ENCODE measurements at places on chromosomes 6 and 20.
A peak's percentile ranks its signal among the peaks of the same experiment; 100 is the strongest.

DNA sequence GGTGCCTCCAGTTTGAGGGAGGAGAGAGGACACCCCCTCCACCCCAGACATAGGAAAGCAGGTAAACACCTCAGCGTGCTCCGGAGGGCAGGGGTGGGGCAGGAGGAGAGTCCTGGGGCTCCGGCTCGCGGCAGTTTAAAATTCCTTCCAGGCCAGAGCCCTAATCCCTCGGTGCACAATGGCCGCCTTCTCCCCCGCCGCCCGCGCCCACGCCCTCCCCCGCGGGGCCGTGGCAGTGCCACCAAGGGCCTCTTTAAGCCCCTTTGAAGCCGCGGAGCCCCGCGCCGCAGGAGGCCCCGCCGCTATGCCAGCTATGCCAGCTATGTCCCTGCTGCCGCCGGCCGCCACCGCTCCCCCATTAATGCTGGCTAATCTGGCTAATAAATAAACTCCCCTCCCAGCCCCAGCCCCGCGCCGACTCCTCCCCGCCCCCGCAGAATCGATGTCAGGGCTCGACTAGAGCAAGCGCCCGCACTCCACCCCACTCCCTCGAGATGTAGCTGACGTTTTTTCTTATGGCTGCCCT is 125.1 kb downstream of the MRPL14 start:
- DNase-seq: no peak

DNA sequence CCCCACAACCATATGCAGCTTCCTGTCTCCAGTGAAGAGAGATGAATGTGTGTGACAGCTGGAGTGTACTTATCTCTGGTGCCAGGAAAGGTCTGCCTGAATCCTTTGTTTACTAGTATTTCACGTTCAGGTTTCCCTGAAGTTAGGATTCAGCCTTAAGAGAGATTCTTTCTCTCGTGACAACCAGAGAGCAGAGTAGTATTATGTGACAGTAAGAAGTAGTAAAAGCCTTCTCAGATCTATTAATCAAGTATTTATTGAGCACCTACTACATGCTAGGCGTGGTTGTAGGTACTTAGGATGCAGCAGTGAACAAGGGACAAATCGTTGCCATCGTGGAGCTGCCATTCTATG is 949 bp downstream of the KIFC1 start:
- no peak for DNase-seq

DNA sequence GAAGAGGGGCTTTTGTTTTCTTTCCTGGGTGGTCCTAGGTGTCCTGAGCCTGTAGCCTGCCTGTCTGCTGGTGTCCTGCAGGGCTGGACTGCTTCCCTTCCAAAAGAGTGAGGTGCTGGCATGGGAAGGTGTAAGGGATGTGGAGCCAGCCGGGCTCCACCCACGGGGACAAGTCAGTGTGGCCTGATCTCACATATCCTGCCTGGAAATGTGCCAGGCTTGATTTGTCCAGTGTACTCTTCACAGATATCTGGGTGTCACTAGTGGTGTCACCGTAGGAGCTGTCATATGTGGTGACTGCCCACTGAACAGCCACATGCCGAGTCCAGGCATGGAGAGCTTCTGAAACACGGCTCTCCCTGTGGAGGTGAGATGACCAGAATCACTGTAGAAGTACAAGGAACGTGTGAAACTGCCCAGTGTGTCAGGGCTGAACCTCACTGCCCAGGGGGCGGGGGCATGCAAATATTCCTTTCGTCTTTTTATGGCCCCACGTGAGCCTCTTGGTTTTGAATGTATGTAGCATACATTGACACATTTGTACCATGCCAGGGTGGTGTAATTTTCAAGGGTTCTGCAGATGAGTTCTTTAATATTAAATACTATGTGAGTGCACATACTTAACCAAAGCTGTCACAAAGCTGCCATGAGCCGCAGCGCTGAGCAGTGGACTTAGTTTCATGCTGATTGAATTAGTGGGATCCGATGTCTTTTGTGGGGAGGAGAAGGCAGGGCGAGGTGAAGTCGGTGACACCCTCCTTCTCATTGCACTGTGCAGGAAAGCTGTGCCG is 55.8 kb downstream of the CDH4 start:
- DNase-seq: no peak

- DNase-seq: peak; percentile 74
Observed at GRCh38 chr20:53692465-53693067, 98.9 kb upstream of the ZNF217 start.

- DNase-seq: no peak
Observed at GRCh38 chr20:36112112-36112511, 42.4 kb upstream of the EPB41L1 start.

- no peak for DNase-seq
Observed at GRCh38 chr6:43636308-43636659, 644 bp downstream of the MAD2L1BP start.

DNA sequence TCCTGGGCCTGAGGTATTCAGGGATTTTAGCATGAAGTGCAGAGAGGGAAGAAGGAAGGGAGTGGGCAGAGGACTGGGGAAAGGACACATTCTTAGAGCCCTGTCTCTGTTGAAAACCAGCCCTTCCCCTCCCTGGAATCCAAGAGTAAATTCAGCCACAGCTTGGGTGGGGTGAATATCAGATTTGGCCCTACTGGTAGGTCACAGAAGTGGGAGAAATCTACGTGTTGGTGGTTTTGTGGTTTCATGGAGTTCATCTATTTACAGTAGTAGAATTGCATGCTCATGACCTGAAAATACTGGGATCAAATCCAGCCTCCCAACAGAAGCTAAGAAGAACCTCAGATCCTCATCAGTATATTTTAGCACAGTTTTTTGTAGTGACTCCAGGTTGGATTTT is 404.4 kb downstream of the BMP2 start:
- no peak for DNase-seq

DNA sequence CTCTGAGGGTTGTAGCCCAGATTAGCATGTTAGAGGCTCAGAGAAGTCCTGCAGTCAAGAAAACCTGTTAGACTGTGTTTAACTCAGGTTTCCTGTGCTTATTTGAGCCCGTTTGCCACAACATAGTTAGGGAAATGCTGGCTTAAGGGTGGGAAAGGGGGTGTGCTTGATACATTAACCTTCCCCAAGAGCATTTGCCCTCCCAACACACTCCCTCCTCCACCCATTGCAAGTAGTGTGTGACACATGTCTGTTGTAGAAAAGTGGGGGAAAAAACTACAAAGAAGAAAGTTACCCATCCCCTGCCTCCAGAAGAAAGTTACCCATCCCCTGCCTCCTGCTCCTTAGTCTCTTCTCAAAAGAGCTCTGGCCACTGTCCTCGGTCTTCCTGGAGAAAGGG is 36.8 kb upstream of the MRPS18A start:
- no peak for DNase-seq

GRCh38 chr6:54632984-54633565 is 213.5 kb upstream of the FAM83B start:
- DNase-seq: no peak

GRCh38 chr6:151063352-151063751 is 176.4 kb upstream of the AKAP12 start:
- DNase-seq: no peak

- no peak for DNase-seq
Observed at GRCh38 chr6:121993362-121993761, 406.1 kb upstream of the HSF2 start.

DNA sequence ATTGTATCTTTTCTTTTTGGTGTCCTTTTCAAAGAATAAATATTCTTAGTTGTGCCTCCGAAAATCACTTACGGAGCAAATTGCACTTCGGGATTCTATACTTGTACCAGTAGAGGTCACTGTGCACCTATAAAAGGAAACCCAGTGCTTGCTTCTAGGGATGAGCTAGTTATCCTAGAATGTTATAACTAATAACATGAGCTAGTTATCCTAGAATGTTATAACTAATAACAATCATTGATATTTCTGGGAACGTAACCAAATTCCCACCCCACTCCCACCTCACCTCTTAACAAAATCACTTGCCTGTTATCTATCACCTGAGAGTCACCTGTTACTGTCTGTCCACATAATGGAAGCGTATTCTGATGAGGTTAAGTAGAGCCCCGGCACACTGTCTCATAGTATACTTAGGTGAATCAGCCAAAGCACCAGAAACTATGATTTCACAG is 126.9 kb upstream of the TIAM2 start:
- no peak for DNase-seq

GRCh38 chr20:47980336-47981177 is 195.3 kb upstream of the SULF2 start:
- no peak for DNase-seq

DNA sequence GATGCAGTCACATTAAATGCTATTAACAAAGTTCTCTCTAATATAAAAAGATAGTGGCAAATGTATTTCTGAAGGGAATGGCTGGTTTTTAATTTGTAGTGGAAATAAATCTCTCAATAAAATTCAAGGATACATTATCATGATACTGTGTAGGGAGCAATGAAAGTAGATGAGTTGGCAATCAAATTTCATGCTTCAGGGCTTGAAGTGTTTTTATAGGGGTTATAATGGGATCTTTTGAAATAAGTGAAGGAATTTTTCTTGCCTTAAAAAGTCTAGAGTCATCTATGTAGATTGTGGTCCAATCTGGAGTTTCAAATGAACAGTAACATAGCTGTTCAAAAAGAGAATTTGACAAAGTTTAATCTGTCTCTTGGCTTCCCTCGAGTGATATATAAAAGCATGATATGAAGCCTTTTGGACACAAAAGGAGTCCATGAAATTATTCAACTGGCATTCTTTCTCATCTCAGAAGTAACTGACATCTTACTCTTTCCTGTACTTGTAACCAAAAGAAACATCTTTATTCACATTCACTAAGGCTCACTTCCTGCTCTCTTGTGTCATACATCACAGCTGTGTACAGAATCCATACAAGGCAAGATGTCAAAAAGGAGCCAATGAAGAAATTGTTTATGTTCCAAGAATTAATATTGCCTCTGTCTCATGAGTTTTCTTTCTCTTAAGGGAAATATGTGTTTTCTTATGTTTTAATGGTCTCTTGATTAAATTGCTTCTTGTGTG is 591.0 kb upstream of the GJE1 start:
- DNase-seq: no peak

DNA sequence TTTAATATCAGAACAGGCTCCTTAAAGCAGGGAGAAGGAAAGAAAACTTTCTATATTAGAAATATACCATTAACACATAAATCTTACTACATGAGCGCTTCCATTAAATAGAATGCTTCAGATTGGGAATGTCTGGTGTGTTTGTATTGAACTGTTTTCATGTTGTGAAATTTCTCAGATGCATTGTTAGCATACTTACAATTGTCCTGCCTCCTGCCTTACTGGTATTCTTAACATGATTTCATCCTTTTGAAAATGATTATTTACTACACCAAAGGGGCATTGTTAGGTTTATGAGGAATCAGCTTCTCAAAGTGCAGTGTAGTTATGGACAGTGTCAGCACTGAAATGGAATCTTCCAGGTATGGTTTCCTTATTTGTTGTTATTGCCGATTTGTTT is 145.6 kb downstream of the MTFR2 start:
- DNase-seq: no peak

- DNase-seq: peak; percentile 44
Observed at GRCh38 chr20:55140631-55141030, 665.2 kb downstream of the DOK5 start.

GRCh38 chr6:70734979-70735378 is 67.3 kb downstream of the SMAP1 start:
- DNase-seq: no peak

DNA sequence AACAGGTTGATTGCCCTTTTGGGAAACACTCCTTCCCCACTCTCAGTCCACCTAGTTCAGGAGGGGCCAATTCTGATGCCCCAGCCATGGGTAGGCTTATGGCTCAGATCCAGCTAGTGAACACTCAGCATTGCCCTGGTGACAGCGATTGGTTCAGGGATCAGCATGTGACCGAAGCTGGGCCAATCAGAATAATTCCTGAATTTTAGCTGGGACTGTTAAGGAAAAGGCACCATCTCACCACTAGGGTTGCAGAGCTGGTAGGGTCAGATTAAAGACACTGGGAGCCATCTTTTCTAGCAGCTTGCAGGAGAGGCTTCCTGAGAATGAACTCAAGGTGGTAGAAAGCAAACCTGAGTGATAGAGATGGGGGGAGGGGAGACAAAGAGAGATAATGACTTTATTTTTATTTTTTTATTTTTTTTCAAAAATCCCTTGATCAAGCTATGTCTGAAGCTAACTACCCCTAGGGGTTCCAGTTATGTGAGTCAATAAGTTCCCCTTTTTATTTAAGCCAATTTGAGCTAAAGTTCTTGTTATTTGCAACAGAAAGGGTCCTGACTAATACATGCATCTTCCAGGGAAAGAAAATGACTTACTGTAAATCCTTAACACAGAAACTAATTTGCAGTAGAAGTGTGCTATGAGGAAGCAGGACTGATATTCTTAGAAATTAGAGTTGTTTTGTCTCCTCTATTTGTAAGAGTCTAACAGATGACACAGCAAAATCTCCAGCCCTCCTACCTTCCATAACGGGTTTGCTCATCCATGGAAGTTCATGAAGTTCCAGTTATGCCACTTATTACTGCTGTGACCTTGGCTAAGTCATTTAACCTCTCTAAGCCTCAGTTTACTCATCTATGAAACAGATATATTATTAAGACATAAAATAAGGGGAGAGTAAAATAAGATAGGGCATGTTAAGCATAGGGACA is 44.7 kb downstream of the EYA2 start:
- no peak for DNase-seq

GRCh38 chr6:158589366-158589765 is 29.5 kb downstream of the TMEM181 start:
- no peak for DNase-seq

GRCh38 chr20:31833130-31833930 is 12.1 kb downstream of the FOXS1 start:
- DNase-seq: peak; percentile 77

DNA sequence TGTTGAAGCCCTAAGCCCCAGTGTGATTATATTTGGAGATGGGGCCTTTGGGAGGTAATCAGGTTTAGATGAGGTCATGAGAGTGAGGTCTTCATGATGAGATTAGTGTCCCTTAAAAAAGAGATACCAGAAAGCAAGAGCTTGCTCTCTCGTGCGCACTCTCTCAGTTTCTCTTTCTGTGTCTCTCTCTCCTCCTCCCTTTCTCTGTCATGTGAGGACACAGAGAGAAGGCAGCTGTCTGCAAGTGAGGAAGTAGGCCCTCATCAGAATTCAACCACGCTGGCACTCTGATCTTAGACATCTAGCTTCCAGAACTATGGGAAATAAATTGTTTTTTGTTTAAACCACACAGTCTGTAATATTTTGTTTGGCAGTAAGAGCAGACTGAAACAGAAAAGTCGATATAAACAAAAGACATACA is 180.5 kb downstream of the IBTK start:
- no peak for DNase-seq

GRCh38 chr6:109800771-109801170 is 109.7 kb downstream of the FIG4 start:
- no peak for DNase-seq

DNA sequence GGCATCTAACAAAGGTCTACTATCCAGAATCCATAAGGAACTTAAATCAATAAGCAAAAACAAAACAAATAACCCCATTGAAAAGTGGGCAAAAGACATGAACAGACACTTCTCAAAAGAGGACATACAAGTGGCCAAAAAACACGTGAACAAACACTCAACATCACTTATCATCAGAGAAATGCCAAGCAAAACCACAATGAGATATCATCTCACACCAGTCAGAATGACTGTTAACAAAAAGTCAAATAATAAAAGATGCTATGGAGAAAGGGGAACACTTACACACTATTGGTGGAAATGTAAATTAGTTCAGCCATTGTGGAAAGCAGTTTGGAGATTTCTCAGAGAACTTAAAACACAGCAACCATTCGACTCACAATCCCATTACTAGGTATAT is 19.4 kb upstream of the VNN1 start:
- DNase-seq: no peak

- no peak for DNase-seq
Observed at GRCh38 chr6:36113049-36113448, 17.3 kb upstream of the MAPK13 start.

GRCh38 chr6:29924287-29924686 is 18.0 kb upstream of the HLA-A start:
- no peak for DNase-seq

Measured in femur (tissue), 1 donor.